ENCODE measurements at places on chromosomes 4 and X. TPM values are rescaled to one million over a fixed set of nuclear protein-coding genes. Genes with fewer than 3 reads are reported as not detected.
A peak's percentile ranks its signal among the peaks of the same experiment; 100 is the strongest.

Gene APLN
- 0.99 TPM for total RNA-seq

Gene GABRB1
- total RNA-seq = not detected

Gene PAGE4
- total RNA-seq = not detected

Gene LSM6
- total RNA-seq = 22.9 TPM

Gene CSAG2
- not detected for total RNA-seq

Gene DGAT2L6
- total RNA-seq = not detected

Gene FOXO4
- 45.0 TPM for total RNA-seq

- DNase-seq = no peak
Measured at GRCh38 chrX:101393530-101394305, 2.9 kb downstream of the RPL36A start.

DNA sequence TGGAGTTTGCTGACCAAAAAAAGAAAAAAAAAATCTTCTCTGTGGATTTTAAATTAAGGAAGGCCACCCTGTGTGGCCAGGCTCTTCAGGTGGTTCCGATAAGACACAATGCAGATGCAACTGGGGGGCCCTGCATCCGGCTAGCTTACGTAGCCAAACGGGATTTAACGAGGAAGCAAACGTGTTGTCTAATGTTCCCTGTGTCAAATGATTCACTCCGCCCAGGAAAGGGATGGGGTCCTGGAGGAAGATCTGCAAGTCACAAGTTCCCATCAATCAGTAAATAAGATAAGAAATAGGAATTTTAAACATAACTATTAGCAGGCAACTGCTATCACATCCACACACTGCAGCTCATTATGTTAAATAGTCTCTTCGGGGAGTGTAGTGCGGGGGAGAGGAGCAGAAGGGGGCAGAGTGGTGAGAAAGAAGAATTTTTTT is 216.4 kb upstream of the GYPA start:
- no peak for DNase-seq

- peak; percentile 86 for DNase-seq
Measured at GRCh38 chr4:2247128-2248043, 5.5 kb upstream of the HAUS3 start.

DNA sequence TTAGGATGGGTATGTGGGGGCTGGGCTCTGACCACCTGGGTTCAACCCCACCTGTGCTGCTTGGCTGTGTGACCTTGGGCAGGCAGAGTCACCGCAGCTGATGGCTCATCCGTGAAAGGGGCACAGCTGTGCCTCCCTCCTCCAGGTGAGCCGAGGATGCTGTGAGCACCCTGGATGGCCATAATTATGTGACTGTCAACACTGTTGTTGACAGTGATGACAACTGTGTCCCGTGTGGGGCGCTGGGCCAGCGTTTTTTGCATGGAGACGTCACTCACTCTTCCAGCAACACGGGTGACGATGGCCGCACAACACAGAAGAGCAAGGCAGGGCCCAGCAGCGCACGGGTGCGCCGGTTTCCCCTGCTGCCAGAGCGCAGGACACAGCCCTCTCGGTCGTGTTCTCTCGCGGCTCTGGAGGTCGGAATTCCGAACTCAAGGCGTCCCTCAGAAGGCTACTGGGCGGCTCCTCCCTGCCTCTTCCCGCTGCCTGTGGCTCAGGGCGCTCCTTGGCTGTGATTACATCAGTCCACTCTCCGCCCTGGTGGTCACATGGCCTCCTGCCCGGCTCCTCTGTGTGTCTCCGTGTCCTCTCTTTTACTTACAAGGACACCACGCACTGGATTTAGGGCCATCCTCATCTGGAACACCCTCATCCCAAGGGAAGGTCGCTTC is 1.3 kb downstream of the SH3TC1 start:
- DNase-seq = peak; percentile 93

- no peak for DNase-seq
Measured at GRCh38 chr4:82919386-82919785, 18.9 kb downstream of the THAP9 start.

GRCh38 chr4:67550857-67551256 is 5.6 kb upstream of the CENPC start:
- no peak for DNase-seq

DNA sequence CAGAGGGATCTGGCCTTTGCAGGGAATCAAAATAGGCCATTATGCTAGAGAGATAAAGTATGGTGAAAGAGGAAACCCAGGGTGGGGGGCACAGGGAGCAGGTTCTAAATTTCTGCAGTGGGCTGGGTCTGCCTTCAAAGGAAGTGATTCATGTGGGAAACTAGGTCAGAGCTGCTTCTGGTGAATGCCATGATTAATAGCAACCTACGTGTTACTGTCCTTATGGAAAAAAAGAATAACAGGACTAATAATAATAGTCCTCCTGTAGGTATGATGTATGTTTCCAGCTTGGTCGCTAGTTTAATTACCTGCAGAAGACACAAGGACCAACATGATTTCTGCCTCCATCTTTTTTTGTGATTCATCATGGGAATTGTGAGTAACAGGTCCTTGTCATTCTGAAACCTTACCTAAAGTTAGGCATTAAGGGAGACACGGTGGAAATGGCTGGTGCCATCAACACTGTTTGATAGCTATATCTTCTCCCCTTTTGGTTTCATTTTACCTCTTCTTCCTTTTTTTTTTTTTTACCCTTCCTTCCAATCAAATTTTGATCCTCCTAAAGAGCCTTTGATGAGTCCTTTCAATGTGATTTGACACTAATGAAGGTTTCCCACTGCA is 180.4 kb downstream of the CPEB2 start:
- peak; percentile 74 for DNase-seq

GRCh38 chr4:104524591-104524990 is 29.9 kb upstream of the CXXC4 start:
- no peak for DNase-seq

GRCh38 chr4:6362896-6363295 is 93.2 kb downstream of the WFS1 start:
- no peak for DNase-seq

DNA sequence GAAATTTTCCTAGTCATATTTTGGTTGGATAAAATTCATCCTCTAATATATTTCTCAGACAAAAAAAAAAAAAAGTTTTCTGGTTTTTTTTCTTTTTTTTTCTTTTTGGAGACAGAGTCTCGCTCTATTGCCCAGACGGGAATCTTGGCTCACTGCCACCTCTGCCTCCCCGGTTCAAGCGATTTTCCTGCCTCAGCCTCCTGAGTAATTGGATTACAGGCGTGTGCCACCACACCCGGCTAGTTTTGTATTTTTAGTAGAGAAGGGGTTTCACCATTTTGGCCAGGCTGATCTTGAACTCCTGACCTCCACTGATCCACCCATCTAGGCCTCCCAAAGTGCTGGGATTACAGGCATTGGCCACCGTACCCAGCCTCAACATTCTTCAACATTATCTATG is 432.7 kb upstream of the PABPC4L start:
- DNase-seq = no peak

Data from esophagus muscularis mucosa (tissue), 4 donors.